ENCODE measurements at places on chromosomes 6 and 20.

GRCh38 chr6:52361414-52361944 lies 472 bp upstream of the PAQR8 start:
- DNase-seq: no peak

GRCh38 chr6:127570739-127571389 lies 6.1 kb upstream of the C6orf58 start:
- DNase-seq: no peak

DNA sequence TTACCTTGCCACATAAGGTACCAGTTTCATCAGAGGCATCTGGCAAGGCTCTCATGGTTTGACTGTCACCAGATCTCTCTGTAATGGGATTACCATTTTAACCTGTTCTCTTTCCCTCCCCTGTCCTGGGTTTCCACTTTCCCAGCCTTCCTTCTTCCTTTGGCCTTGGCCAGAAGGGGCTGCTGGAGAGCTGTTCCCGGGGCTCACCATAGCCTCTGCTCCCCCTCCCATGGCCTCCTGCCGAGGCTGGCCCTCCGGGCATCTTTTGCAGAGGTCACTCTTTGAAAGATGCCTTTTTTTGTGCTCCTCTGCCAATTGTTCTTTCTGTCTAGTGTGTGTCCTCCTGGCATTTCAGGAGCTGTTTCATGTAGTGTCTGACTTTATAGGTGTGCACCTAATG lies 100.7 kb upstream of the SCP2D1 start:
- no peak for DNase-seq

DNA sequence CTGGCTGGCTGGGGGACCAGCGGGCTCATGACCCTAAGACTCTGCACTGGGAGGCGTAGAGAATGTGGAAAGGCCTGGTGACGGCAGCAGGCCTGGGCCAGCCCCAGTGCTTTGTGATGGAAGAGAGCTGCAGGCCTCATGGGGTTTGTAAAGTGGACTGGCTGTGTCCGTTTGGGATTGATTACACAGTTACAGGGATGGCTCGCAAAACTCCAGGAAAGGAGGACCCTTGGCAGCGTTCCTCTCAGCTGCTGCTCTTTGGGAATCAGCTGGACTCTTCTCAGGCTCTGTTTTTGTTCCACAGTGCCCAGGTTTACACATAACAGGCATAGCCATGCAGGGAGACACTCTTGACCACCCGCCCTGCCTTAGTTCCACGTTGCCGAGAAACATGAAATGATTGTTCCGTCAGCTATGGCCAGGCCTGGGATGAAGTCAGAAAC lies 89.0 kb downstream of the SLX4IP start:
- DNase-seq: no peak

GRCh38 chr6:156942266-156942665 lies 165.1 kb downstream of the ARID1B start:
- DNase-seq: no peak

DNA sequence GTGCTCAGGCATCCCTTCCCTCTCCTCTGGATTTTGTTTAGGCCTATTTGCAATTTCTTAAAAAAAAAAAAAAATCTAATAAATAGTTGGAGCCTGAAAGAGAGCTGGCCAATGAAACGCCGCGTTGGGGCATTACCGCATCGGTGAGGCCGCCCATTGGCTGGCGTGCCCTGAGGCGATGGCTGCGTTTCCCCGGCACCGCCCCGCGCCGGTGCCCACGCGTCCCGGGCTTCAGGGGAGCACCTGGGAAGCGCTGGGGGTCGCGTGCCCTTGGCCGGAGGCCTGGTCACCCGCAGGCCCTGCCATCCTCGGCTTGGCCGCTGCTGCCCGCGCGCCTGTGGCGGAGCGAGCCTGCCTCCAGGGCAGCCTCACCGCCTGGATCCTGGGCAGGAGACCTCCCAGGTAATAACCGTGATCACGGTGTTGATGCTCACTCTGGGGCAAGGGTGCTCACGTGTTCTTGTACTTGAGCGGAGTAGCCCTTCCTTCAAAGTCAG lies 155.4 kb downstream of the NRN1 start:
- peak; percentile 82 for DNase-seq

DNA sequence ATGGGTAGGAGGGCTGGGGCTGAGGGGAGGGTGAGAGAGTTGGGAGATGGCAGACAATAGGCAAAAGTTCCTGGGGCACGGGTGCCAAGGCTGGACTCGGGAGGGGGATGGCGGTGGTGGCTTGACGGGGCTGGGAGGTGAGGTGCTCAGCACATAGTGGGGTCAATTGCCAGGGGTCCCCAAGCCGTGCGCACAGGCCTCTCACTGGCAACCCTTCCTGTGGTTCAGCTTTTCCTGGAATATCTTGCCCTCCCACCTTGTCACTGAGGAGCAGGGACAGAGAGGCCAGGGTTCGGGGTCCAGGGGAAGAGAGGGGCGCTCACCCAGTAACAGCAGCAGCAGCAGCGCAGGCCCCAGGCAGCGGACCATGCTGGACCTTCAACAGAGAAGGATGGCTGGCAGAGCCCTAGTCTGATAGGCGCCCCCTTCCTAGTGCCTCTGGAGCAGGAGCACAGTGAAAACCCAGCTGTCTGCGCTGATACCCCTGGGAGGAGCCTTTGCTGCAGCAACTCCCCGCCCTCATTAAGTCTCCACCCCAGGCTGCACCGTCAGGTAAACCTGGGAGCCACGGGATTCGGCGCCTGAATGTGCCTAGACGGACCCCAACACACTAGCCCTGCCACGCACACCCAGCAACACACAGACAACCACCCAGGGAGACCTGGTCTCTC lies at the start of gene GFRA4:
Gene GFRA4 (minus strand): TSS at position 369 of the 671 bp plus-strand sequence. CDS start 0 bp downstream, at position 369.
- no peak for DNase-seq

- no peak for DNase-seq
Measured at GRCh38 chr20:18138639-18139583, 1.2 kb downstream of the KAT14 start.

DNA sequence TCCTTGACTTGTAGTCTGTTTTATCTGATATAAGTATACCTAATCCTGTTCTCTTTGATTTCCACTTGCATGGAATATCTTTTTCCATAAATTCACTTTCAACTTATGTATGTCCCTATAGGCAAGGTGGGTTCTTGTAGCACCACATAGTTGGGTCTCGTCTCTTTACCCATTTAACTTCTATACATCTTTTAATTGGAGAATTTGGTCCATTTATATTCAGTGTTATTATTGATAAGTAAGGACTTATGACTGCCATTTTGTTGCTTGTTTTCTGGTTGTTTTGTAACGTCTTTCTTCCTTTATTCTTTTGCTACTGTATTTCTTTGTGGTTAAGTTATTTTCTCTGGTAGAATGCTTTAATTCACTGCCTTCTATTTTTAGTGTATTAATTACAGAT lies 14.5 kb upstream of the ZNF311 start:
- no peak for DNase-seq

GRCh38 chr6:44833248-44833647 lies 445.7 kb downstream of the CDC5L start:
- no peak for DNase-seq

DNA sequence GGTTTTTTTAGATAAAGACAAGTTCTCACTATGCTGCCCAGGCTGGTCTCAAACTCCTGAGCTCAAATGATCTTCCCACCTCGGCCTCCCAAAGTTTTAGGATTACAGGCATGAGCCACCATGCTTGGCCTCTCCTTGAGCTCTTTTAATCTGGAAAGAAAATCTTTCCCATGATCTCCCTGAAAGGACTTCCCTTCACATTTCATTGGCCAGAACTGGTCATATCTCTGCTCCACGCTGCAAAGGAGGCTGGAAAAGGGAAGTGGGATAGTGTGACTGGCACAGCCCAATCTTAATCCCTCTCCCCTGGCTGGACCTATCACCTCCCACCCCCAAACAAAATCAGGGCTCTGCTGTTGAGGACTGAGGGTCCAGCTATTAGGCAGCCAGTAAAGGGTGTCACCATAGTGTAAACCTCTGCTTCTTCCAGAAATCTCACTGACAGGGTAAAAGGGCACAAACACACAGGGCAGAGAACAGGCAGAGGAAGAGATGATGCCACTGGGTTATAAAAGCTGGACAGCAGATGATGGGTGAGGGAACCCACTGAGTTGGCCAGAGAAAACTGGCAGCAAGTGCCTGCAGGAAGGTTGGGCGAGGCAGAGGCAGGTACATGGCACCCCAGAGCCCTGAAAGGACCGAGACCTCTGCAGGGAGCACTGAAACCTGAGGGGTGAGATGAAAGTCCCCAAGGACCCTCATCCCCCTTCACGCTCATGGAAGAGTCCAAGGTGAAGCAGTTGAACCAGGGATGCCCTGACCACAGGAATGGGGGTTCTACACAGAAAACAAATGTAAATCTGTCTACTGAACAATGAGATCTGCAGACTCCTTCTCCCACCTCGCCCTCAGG lies 83.1 kb upstream of the PTPN1 start:
- no peak for DNase-seq

- peak; percentile 26 for DNase-seq
Measured at GRCh38 chr6:15518057-15518456, 144.8 kb downstream of the DTNBP1 start.

GRCh38 chr6:158313989-158314388 lies 1.7 kb downstream of the TULP4 start:
- no peak for DNase-seq

DNA sequence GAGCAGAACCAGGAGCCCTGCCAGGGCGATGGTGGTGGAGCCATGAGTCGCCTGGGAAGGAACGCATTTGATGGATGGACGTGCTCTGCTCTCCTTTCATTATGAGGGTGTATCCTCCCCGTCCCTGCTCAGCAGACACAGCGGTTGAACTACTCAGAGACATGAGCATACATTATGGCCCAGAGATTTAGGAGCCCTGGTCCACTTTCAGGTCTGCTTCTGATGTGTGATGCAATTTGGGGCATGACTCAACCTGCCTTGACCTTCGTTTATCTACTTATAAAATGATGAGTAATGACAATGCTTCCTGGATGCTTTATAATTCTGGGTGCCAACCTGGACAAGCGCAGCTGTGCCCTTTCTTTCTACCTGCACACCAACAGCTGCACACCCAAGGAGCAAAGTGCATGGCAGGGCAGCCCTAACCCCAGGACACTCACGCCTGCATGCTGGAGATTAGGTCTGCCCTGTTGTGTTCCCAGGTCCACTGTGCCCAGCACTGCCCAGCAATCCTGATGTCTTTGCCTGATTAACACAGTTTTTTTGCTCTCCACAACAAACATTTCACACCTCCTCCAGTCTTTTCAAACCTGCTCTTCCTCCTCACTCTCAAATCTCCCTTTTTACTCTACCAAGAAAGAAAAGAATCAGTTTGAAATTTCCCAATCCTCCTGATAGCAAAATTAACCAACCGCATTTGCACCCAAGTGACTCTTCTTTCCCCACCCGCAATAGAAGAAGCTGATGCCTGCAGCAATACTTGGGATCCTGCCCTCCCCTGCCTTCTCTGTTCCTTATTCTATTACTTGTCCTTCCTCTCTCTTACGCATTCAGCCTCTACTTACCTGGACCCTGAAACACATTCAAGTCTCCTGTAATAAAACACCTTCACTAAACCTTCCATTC lies 81.2 kb downstream of the EZR start:
- DNase-seq: no peak

- DNase-seq: no peak
Measured at GRCh38 chr20:48295445-48295903, 510.2 kb upstream of the SULF2 start.

DNA sequence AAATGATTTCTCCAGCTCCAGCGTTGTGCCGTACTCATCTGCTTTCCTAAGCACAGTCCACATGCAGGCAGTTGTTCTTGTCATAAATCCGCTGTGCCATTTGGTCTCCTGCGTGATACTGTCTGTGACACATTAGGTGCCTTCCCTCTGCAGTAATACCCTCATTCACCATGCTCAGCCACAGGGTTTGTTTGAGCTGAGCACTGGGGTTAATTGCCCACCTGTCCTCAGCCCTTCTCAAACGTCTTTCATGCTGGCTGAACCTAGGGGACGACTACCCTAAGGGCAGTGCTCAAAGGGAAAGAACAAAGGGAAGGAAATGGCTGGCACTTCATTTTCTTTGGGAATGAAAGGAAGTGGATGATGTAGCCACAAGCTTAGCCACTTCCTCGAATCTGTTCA lies 64.2 kb upstream of the MYLIP start:
- DNase-seq: no peak

- peak; percentile 1 for DNase-seq
Measured at GRCh38 chr6:47737406-47737805, 39.0 kb downstream of the ADGRF4 start.

All from nucleus accumbens (tissue), 56 donors.